Stimulated activated CD4-positive, alpha-beta T cell treated with anti-CD3 and anti-CD28 coated beads, Interleukin-15, amount 100 ng/mL, for 1 hour (primary cell): ENCODE measurements at places on chromosomes 7 and 10.

DNA sequence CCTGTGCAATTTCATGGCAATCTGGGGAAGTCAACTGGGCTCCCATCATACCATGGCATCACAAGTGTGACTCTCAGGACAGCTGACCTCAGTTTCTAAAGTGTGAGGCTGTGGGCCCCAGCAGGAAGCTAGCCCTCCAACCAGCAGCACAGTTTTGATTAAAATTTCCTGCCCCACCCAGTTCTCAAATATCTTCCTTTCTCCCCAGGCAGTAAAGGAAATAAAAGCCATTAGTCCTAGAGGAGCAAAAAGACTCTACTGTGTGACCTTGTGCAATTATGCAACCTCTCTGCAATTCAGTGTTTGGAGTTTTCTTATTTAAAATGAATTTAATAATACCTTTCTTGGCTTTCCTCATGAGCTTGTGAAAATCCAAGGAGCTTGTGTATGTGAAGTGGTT is 143.1 kb upstream of the CDCA7L start:
- DNase-seq: no peak

GRCh38 chr10:118045158-118045836 is 1.4 kb downstream of the RAB11FIP2 start:
- no peak for DNase-seq

- no peak for DNase-seq
These were observed 335.2 kb downstream of the SDK1 start for GRCh38 chr7:3636131-3636860.

DNA sequence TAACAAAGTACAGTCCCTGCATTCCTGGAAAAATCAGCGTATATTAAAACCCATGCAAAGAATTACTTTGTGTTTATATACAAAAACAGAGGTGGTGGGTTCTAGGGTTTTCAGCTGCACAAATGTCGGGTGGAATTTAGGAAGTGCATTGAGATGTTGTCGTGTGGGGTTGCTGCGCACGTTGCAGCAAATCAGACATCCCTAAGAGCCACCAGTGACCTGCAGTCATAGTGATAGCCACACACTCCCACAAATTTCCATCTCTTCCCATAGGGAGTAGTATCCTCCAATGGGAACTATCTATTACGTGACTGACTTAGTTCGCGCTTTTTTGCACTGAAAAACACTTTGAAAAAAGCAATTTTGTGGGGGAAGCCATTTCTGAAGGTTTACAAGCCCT is 375.2 kb upstream of the GALNT17 start:
- DNase-seq: no peak

DNA sequence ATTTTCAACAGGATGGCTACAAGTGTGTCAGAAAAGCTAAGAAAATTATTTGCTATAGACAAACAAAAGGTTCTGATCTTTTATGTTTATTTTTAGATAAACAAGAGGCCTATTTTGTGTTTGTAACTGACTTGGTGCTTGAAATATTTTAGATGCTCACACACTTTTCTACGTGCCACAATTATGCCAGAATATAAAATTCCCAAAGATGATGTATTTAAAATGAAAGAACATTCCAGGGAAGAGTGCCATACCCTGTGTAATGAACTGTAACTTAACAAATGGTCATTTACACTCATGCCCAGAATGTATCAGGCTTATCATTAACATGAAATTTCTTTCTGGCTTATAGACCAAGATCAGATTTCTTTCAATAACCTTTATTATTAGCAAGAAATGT is 144.9 kb upstream of the MTPN start:
- DNase-seq: no peak

- peak; percentile 75 for DNase-seq
These were observed at the start of gene ZC3HAV1 for GRCh38 chr7:139109188-139109982. Gene ZC3HAV1 (minus strand): TSS chr7:139109720. CDS start chr7:139109331, 389 bp downstream.

GRCh38 chr7:463362-463781 is 56.3 kb downstream of the PDGFA start:
- no peak for DNase-seq

- DNase-seq: peak; percentile 36
These were observed 1.7 kb downstream of the SFXN3 start for GRCh38 chr10:101032637-101033224.

- DNase-seq: no peak
These were observed 362.5 kb downstream of the MAGI2 start for GRCh38 chr7:79091011-79091410.

DNA sequence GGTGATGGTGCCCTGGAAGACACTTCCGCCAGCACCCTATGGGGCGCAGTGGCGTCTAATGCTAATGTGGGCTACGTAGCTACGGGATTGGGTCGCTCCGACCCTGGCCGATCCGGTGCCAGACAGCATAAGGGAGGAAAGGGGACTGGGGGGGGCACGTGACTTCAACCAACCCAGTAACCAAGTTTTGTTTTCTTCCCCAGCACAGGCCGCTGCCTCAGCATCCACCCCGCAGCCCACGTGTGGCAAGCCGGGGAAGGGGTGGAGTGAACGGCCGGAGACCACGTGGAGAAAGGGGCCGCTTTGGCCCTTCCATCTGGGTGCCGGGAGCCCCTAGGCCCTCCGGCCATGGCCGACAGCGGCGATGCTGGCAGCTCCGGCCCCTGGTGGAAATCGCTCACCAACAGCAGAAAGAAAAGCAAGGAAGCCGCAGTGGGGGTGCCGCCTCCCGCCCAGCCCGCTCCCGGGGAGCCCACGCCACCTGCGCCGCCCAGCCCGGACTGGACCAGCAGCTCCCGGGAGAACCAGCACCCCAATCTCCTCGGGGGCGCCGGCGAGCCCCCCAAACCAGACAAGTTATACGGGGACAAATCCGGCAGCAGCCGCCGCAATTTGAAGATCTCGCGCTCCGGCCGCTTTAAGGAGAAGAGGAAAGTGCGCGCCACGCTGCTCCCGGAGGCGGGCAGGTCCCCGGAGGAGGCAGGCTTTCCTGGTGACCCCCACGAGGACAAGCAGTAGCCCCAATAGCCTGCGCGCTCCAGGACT is 2.5 kb downstream of the PRR15 start:
- no peak for DNase-seq

DNA sequence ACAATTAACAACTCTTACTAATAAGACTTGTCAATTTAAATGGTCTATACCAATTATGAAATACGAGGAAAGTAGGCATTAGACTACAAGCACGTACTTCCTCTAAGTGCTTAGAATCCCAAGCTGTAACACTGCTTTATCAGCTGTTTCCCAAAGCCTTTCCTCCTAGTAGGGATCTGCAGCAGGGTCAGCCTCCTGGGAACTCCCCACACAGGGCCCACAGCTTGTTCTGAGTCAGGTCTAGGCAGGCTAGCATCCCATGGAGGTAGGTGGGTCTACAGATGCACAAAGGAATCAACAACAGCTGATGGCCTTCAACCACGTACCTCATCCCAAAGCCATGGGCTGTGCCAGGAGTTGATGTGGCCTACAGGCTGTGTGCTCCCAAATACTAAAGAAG is 14.7 kb downstream of the MMS19 start:
- DNase-seq: no peak

- DNase-seq: no peak
These were observed 7.9 kb downstream of the LAT2 start for GRCh38 chr7:74217455-74218342.

- DNase-seq: no peak
These were observed 588.8 kb downstream of the INHBA start for GRCh38 chr7:41114131-41114530.

GRCh38 chr10:105974803-105975456 is 1189.6 kb downstream of the SORCS1 start:
- DNase-seq: no peak

DNA sequence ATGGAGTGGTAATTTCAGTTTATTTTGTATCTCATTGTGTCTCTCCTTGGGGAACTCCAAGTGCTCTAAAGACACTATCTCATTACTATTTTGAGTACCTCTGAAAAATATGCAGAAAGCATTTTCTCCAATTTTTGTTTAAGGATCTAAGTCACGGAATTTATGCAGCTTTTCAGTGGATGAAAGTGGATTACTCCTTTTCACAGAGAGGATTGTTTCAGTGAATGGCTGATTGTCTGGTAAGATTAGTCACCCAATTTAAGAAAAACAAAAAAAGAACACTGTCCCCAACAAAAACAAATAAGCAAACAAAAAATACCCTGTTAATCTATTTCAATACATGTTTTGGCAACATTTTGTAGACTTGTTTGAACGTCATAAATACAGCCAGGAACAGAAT is 338.3 kb upstream of the TEX47 start:
- no peak for DNase-seq

DNA sequence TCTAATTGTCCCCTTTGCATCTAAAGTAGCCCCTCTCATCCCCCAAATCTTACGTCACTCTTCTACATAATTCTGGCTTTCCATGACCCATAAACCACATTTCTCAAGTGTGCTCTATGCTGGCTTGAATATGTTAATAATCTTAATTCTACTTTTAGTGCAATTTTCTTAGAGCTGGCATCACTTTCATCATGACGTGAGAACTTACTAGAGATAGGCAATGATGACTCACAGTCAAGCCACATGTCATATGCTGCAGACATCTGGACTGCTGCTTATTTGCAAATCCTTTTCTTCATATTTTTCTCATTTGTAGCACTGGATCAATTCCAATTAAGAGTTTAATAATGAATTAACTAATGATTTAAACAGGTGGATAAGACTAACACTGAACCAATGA is 260.7 kb upstream of the PRKCQ start:
- no peak for DNase-seq

GRCh38 chr7:55177589-55178261 is 158.9 kb downstream of the EGFR start:
- no peak for DNase-seq
